Psoas muscle (tissue), 8 donors: ENCODE measurements at places on chromosomes 13 and 19. TPM values are rescaled to one million over a fixed set of nuclear protein-coding genes. Genes with fewer than 3 reads are reported as not detected.

The MYO9B gene
- 16.4 TPM for total RNA-seq

The SIAH3 gene
- not detected for total RNA-seq

DNA sequence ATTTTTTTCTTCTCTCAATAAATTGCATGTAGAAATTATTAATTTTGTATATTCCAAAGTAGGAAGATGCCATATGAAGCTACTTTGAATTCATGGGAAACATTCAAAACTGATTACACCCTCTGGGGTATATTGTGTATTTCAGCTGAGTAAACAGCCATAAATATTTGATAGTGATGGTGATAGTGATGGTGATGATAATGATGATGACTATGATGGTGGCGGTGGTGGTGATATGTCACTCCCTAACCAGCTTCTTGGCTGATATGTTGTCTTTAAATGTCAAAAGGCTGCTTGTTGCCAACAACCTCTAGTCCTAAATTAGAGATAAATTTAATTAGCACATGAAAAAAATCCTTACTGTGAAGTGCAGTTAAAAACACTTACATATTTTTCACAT is 102.0 kb downstream of the LRCH1 start:
- H3K4me3 ChIP-seq: no peak overlapping the region
- no peaks in the 10 kb centered on the region for H3K36me3 ChIP-seq
- no peak for DNase-seq
- H3K27ac ChIP-seq: peak overlapping the region; percentile 50

DNA sequence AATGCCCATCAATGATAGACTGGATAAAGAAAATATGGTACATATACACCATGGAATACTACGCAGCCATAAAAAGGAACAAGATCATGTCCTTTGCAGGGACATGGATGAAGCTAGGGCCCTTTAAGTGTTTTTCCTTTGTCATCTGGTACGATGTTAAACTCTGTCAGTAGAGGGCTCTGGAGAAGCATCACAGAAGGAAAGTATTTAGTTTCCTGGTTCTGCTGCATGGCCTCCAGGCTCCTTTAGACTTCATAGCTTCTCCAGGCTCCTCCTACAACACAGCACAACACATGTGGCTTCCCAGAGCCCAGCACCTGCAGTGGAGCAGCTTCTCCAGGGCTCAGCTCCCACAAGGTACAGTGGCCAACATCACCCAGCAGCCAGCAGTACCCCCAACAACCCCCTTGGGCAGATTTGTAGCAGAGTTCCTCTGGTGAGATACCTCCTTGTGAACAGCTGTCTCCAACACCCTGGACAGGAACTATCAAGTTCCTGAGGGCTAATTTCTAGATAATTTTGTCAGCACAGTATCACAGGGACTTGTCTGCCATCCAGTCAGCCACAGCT is 63.4 kb downstream of the KCTD12 start:
- no peak for DNase-seq
- H3K27me3 ChIP-seq: no peaks in the 10 kb centered on the region
- H3K27ac ChIP-seq: no peak overlapping the region

DNA sequence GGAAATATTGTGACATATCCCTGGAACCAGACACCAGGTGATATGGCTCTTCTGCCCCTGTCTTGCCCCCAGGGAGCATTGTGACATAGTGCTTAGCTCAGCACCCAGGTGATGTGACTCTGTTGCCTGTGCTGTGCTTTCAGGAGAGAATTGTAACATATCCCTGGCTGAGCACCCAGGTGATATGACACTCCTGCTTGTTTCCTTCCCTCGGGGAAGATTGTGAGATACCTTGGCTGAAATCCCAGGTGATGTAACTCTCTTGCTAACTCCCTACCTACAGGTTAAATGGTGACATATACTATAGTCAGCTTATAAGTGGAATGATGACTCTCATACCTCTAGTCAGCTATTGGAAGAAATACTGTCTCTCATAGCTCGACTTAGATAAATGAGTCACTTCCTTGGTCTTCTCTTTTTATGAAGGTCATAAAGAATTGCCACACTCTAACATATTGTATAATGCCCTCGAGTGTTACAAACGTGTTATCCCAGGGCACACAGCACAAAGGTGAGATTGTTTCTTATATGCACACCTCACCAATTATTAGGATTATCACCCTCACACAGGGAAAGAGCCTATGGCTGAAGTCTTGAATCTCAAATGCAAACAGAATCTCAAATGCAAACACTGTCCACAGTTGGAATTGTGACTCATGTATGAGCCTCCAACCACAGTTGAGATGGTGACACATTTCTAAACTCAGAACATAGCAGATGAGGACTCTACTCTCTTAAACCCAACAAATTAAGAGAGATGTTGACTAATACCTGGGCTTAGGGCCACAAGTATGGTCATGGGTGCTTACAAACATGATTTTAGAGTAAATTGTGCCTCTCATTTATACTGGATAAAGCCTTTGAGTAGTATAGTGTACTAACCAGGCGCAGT is 32.7 kb upstream of the ZNF254 start:
- no peak overlapping the region for H3K27ac ChIP-seq
- DNase-seq: no peak
- no peaks in the 10 kb centered on the region for H3K36me3 ChIP-seq
- no peaks in the 10 kb centered on the region for H3K27me3 ChIP-seq
- H3K4me3 ChIP-seq: no peak overlapping the region
- H3K4me1 ChIP-seq: no peaks in the 10 kb centered on the region

GRCh38 chr13:106534639-106535551 is 567 bp downstream of the EFNB2 start:
- no peaks in the 10 kb centered on the region for H3K4me1 ChIP-seq
- H3K27me3 ChIP-seq: no peaks in the 10 kb centered on the region
- H3K27ac ChIP-seq: peak overlapping the region; percentile 73
- no peaks in the 10 kb centered on the region for H3K36me3 ChIP-seq

DNA sequence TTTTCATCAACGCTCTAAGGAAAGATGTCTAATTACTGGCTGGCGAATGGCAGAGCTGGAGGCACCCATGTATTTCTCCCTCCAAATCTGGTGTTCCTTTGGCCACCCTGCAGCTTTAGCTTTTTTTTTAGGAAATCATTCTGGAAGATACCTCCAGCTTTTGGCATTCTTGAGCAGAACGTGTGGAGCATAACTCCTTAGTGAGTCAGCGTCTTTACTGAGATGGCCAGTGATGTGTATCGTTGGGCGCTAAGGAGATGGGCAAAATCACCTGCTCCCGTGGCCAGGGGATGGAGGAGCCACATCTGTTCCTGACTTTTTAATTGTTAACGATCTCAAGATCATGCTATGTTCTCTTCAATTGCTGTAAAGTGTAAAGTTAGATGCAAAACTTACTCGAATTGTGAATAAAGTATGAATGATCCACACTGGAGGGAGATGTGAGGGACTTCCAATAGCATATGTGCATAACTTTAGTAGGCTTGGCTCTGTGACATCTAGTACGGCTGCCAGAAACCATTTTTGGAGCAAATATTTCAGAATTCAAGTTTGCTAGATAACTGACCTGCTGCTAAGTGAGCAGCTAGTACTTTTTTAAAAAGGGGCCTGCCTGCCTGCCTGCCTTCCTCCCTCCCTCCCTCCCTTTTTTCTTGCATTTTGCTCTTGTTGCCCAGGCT is 24.4 kb upstream of the C1QTNF9 start:
- H3K27me3 ChIP-seq: no peaks in the 10 kb centered on the region
- no peak overlapping the region for H3K4me3 ChIP-seq
- no peaks in the 10 kb centered on the region for H3K4me1 ChIP-seq
- no peak overlapping the region for H3K27ac ChIP-seq
